ENCODE measurements at places on chromosomes 12 and 14.

- DNase-seq = peak; percentile 89
These were observed 47.9 kb downstream of the FGD6 start for GRCh38 chr12:95169368-95169767.

- DNase-seq = no peak
These were observed 7.5 kb upstream of the MANSC4 start for GRCh38 chr12:27787559-27787958.

- DNase-seq = no peak
These were observed 233.5 kb downstream of the EFCAB11 start for GRCh38 chr14:89720741-89721729.

DNA sequence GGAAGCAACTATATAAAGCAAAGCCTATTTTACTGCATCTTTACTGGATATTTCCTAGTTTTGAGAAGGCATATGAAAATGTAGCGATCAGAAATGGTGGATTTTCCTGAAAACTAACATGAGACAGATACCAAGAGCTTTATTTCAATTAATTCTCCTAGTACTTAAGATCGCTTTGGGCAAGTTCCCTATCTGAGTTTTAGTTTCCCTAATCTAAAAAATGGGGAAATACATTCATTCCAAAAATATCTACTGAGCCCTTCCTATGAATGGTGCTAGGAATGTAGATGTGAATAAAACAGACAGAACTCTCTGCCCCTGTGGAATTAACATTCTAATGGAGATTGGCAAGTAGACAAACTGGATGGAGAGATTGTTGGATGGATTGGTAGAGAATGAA, 8.4 kb downstream of the CATSPERB start:
- no peak for DNase-seq

GRCh38 chr12:70876952-70877351, 43.6 kb downstream of the PTPRR start:
- DNase-seq = peak; percentile 33

GRCh38 chr14:75435473-75435872, 7.7 kb downstream of the JDP2 start:
- no peak for DNase-seq

- no peak for DNase-seq
These were observed 183.9 kb upstream of the SOX5 start for GRCh38 chr12:24133384-24133783.
